Adipocyte (in vitro differentiated cells): ENCODE measurements at places on chromosomes 16 and 17.
A peak's percentile ranks its signal among the peaks of the same experiment; 100 is the strongest.

GRCh38 chr17:2050300-2051060 lies 4.4 kb upstream of the HIC1 start:
- DNase-seq: peak; percentile 86

- DNase-seq: peak; percentile 25
Measured at GRCh38 chr17:73210002-73210678, 17.3 kb downstream of the COG1 start.

DNA sequence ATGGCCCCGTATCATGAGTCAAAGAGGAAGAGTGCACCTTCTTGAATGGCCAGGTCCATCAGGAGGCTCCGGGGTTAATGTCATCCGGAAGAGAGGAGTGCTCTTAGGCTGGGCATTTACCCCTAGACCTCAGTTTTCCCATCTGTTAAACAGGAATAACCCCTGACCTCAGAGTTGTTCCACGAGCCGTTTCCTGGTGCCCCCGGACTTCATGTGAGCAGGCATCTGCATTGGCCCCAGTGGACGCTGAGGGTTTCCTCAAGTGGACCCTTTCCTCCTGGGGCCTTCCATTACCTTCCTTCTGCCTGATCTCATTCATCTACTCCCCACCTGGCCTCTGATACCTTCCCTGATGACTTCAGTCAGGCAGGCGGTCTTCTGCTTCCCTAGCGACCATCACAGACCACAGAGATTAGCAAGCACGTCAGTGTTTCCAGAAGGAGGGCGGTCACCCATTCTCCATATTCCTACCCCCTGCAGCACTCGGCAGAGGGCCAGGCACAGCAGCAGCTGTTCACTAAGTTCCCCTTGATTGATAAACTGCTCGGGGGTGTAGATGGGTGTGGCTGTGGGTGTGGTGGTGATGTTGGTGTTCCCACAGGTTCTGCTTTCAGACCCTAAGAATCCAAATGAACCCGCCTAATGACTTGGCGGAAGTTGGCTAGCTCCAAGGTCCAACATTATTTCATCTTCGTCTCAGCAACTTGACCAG lies 346.6 kb upstream of the TNRC6C start:
- no peak for DNase-seq

DNA sequence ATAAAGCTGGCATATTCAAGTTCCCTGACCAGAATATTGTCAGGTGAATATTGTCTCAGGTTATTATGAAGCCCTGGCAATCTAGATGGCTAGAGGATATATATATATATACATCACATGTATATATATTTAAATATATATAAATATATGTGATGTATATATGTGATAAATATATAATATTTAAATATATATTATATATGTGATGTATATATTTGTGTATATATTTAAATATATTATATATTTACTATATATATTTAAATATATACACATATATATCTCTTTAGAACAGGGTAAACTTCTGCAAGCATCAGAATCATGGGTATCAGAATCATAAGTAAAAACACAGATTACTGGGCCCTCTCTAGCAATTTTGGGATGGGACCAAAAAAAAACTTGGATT lies 112.6 kb downstream of the CDH8 start:
- DNase-seq: no peak

DNA sequence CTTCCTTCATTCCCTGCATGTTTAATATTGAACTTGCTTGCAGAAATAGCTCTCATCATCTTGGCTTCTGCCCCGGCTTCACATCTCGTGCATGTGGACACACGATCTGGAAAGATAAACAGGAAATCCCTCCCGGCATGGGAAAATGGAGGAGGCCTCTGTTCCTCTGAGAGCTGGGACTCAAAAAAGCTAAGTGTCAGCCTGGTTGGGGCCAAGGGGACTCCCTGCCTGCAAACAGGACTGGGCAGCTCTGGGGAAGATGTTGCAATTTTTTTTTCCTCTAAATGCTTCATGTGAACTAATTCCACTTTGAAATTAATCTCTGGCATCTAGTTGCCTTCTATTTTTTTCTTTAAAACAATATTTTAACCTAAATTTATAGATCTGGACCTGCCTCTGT lies 24.8 kb downstream of the ITPRIPL2 start:
- DNase-seq: peak; percentile 89

DNA sequence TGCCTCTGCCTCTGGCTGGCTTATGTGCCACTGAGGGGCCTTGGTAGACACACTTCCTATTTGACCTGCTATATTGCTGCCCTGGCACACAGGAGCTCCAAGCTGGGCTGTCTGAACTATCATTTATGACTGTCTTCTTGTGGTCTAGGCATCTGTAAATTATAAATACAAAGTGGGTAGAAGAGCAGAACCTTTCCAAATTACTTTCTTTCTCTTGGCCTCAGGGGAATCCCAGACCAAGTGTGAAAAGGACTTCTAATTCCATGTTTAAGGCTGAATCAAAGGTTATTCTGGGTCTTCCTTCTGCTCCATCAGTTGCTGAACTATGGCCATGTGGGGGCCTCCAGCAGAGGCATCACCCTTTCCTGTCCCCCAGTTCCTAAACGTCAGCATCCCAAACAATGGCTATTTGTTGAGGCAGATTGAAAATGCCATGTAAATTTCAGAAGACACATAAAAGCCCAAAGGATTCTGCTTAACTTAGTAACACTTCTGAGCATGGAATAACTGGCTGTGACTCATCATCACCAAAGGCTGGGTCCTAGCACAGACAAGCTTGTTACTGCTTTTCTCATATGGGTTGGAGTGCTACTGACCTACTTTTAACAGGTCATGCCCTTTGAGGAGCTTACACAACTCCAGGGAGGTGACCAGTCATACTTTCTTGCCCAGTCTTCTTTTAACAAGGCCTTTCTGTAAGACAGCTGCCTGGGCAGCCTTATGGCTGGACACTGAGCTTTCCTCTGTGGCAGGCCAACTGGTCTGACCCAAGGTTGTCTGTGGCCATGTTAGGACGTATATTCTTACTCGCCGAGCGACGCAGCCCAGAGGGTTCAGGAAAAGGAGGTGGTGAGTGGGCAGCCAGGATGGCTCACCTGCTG lies 154.8 kb downstream of the VPS53 start:
- peak; percentile 66 for DNase-seq

GRCh38 chr17:27778183-27778582 lies 22.1 kb downstream of the NOS2 start:
- peak; percentile 16 for DNase-seq

DNA sequence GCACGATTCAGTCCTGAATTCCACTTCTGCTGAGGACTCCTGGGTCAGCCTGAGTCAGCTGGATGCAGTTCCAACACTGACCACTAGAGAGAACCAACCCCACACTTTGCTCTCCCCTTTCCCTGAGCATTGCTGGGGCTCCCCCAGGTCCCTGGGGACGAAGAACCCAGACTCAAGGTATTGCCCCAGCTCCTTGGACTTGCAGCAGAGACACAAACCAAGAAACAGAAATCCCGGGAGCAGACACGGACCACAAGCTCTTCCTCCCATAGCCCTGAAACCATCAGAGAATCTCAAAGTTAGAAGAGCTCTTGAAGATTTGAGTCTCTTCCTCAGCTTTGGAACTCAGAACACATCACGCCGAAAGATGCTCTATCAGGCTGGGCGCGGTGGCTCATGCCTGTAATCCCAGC lies 678 bp upstream of the GH1 start:
- peak; percentile 81 for DNase-seq

DNA sequence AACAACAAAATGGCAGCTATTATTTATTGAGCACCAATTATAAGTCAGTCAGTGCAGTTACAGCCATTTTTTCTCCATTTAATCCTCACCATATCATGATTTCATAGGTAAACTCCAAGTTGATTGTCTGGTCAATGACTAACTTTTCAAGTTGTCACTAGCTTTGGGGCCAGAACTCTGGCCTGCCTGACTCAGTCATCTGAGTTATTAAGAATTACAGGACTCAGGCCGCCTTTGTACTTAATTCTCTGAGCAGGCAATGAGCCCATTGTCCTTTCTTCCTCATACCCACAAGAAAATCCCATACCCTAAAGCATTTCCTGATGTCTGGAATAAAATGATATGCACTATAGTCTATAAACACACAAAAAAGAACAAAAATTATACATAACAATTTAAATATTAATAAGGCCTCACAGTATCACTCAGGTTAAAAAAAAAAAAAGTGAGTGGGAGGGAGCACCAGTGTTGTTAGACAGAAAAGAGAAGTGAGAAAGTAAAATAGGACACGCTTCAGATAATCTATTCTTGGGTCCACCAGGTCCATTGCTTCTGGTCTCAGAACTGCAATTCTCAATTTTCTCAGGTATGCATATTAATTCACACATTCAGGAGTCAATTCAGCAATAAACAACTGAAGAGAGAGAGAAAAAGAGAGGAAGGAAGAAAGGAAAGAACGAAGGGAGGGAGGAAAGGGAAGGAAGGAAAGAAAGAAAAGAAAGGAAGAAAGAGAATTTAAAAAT lies 70.2 kb downstream of the SPAG9 start:
- DNase-seq: no peak

DNA sequence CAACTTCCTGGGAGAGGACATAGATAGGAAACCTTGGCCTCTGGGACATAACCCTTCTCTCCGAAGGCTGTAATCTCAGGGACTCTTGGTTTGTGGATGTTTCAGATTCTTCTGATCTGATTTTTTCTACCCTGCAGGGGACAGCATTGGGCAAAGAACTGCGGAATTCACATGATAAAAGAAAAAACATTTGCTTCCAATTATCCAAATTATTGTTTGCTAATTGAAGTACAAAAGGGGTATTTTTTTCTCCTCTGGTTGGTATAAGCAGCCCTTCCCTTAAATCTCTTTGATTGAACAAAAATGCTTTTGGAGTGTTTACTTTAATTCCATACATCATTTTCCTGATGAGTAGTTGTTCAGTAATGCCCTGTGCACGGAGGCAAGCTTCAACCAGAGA lies 251.7 kb upstream of the IRX3 start:
- peak; percentile 50 for DNase-seq

DNA sequence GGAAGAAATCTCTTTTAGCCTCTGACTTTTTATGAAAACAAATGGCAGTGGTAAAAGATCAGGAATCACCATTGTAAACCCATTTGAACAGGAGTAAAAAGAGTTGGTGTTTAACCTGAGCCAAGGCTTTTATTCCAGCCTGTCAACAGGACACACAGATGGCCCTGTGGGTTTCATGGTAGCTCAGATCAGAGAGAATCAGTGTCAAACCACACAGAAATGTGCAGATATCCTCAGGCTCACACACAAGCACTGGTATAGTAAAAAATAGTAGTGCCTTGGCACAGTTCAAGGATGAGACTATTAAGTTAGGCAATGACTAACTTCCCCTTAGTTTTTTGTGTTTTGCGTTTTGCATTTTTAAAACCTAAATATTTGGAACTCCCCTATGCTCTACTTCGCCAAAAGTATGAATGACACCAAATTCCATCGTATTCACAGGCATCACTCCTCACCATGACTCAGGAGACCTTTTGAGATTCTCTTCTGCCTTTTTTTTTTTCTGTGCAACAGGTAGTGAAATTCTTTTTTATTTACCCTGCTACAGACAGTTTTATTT lies 1200.0 kb downstream of the CDH11 start:
- no peak for DNase-seq

DNA sequence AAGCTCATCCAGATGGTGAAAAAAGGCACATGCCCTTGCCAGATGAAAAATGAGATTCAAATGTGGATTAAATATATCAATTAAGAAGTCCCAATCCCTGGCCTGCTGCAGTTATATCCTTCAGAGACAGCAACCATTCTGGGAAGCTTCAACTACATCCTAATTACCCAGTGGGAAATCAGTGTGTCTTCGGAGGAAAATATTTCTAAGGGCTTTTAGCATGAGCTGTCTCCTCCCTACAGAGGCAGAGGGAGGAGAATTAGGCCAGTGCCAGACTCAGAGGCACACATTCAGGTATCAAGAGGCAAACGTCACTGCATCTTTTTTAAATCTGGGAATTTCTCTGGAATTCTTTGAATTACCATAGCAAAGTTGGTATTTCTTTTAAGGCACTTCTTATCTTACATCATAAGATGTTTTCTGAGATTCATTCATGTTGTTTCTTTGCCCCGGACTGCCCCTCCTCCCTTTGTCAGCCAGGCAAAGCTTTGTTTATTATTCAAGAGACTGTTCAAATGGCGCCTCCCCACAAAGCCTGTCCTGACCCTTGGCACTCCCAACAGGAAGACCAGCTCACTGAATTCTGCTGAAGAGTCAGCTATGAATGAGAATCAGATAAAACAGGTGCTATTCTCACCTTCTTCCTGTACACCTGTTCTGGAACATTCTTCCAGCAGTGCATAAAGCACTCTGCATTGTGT lies 38.3 kb upstream of the SMPD3 start:
- no peak for DNase-seq

- DNase-seq: peak; percentile 85
Measured at GRCh38 chr17:72338847-72339790, 218.3 kb downstream of the SOX9 start.

DNA sequence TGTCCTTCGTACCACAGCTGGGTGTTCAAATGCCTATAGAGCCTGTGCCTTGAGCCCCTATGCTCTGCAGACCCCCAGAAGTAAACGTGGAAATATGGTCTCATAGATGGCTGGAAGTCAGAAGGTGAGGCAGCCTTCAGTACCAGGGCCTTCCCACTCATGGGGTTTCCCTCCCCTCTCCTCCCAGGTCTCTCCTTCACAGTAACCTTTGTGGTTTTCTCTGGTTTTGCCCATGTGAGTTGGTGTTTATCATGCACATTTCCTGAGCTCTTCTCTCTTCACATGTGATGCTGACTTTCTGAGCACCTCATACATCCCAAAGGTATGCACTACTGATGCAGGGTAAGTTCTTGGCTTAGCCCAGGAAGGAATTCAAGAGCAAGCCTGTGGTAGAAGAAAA lies 35.4 kb downstream of the TMEM114 start:
- no peak for DNase-seq

DNA sequence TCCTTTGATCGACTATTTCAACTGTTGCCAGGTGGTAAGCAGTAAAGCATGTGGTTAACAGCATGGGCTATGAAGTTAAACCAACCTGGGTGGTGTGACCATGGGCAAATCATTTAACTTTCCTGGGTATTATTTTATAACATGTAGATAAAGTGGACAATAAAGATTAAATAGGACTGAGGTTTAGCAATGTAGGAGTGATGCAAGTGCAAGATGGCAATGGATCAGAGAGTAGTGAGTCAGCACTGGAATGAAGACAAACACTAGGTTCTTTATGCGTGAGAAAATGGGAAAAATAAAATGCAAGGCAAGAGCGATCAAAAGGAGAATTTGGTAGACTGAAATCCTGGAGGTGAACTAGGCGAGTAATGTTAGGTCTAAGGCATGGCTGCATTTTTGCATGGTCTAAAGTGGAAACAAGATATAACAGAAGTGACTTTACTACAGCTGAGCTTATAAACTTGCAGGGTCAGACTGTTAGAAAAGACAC lies 222.4 kb upstream of the AXIN2 start:
- DNase-seq: peak; percentile 89

- peak; percentile 19 for DNase-seq
Measured at GRCh38 chr17:20184181-20184580, 175.0 kb downstream of the SPECC1 start.

DNA sequence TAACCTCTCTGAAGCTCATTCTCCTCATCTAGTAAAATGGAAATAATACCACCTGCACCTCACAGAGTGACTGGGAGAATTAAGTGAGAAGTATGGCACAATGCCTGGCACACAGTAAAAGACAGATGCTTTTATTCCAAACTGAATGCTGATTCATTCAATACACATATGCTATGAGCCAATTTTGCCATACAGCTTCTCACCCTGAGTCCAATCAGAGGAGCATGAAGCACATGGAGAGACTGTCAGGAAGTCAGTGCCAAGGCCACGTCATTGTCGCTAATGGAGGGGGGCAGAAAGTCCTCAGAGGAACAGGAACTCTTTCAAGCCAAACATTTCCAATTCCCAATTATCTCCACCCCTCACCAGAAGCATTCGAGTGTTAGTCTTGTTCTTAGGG lies 11.6 kb downstream of the MKS1 start:
- DNase-seq: no peak
